ENCODE measurements at places on chromosomes 3 and 15.

- no peak for DNase-seq
These were observed 52.8 kb upstream of the UTS2B start for GRCh38 chr3:191383124-191383523.

GRCh38 chr3:65004306-65004705 is 316.5 kb upstream of the ADAMTS9 start:
- no peak for DNase-seq

GRCh38 chr3:185992831-185993374 is 55.1 kb upstream of the TRA2B start:
- DNase-seq, result no peak

DNA sequence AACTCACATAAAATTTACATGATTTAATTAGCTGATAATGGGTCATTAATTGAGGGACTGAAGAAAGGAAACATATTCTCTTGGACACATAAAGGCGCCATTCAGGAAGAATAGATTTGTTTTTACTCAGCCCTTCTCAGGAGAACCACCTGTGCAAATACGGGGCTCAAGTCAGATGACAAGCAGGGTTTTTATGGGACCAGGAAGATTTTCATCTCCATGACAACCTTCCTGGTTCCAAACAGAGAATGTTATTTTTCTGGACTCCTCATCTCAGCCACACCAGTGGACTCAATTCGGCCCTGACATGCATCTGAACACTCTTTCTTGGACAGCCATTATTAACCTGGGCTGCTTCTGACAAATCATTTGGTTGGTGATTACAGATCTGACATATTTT is 120.5 kb downstream of the PDZRN3 start:
- no peak for DNase-seq

DNA sequence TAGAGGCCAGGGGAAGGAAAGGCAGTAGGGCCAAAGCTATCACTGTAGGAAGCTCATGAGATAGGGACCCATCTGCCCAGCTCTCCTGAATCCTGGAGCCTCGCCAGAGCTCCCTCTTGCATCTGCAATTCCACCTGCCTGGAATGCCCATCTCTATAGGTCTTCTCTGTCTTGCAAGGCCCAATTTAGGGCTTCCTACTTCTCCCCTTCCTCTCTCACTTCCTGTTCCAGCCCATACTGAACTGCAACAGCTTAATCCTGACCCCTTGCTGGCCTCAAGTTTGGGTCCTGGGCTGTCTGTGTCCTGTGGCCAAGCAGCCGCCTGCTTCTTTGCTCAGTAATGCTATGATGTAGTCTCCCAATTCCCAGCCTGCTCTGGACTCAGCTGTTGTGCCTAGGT is 3.6 kb upstream of the PTPN23 start:
- no peak for DNase-seq

DNA sequence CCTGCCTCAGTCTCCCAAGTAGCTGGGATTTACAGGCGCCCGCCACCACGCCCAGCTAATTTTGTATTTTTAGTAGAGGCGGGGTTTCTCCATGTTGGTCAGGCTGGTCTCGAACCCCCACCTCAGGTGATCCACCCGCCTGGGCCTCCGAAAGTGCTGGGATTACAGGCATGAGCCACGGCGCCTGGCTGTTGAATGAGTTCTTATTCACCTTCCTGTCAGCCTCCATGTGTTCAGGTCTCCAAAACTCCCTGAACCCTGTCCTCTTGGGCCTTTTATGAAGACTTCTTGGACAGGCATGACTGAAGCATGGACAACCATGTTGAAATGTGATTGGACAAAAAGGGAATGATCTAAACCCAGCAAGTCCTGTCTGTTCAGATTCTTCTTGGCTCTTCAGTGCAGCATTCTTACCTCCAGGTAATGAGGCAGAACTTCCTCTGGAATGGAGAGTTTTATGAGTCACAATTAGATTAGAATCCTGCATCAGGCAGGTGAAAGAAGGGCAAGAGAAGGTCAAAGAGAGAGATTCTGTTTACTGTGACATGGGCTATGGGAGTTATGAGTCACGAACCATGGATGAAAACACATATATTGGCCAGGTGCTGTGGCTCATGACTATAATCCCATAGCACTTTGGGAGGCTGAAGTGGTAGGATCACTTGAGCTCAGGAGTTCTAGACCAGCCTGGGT is 23.1 kb upstream of the EIF4A2 start:
- no peak for DNase-seq

- no peak for DNase-seq
These were observed 159.0 kb upstream of the WNT5A start for GRCh38 chr3:55646121-55646520.

- no peak for DNase-seq
These were observed 14.6 kb upstream of the SNRPN start for GRCh38 chr15:24940236-24940635.

DNA sequence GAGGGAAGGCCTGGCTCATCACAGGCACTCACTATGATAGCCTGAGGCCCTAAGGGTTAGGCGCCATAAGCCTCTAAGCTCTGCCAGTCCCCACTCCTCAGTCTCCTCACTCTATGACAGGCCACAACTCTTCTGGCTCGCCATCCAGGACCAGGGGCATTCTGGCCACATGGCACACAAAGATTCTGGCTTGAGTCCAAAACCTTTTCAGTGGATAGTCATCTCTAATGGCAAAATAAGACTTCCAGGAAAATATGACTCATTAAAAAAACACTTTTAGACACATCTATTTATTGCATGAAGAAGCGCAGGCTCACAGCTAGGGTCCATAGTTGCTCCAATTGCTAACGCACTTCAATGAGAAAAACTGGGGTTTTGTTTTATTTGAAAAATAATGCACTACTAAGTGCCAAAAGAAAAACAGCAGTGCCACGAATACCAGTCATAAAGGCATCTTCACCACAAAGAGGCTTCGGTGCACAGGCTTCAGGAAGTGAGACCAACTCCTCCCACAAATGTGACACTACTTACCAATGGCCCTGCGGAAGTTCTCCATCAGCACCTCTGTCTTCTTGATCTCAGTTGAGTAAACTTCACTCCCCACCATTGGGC is 11.1 kb downstream of the RUVBL1 start:
- DNase-seq, result no peak

DNA sequence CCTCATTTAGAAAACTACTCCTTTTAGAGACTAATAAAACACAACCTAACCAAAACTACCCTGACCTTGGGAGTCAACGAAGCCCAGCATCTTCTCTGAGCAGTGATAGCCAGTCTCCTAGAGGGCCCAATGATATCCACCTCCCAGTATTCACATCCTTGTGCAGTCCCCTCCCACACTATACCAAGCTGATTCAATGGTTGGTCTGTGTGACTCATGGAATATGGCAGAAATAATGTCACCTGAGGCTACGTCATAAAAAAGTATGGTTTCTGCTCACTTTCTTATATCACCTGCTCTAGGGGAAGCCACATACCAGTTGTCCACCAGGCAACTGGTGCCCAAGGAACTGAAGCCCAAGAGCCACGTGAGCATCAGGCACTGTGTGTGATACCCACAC is 21.4 kb upstream of the USF3 start:
- DNase-seq, result no peak

DNA sequence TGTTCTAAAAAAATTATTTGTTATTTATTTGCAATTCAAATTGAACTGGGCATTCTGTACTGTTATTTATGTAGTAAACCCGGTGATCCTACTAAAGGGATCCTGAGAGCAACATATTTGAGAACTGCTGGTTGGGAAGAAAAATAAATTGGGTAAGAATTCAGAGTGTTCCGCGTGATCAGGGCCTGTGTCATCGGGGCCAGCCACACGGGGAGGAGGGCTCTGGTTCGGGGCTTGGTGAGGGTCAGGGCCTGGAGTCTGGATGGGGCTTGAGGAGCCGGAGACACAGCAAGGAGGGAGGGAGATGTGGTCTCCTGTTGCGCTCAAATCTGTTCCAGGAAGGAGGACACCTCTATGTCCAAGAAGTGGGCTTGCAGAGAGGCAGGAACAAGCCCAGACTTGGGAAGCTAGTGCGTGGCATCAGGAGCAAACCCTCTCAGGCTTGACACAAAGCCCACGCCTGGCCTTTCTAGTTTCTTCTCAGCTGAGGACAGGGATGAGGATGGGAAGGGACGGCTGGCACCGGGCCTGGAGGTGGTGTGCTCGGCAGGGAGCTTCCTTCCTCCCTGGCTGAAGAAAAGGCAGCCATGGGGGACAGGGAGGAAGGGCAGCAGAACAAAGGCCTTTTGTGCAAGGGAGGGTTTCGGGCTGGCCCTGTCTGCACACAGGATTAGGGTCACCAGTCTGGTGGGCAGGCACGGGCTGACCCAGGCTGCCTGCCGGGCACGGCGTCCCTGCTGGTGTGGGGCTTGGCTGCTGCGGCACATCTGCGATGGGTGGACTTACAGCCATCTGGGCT is 22.9 kb upstream of the FBLN2 start:
- DNase-seq, result no peak

- no peak for DNase-seq
These were observed 82.0 kb upstream of the LRIG1 start for GRCh38 chr3:66582721-66583423.

GRCh38 chr15:80698676-80699075 is 3.6 kb downstream of the ABHD17C start:
- DNase-seq, result no peak

DNA sequence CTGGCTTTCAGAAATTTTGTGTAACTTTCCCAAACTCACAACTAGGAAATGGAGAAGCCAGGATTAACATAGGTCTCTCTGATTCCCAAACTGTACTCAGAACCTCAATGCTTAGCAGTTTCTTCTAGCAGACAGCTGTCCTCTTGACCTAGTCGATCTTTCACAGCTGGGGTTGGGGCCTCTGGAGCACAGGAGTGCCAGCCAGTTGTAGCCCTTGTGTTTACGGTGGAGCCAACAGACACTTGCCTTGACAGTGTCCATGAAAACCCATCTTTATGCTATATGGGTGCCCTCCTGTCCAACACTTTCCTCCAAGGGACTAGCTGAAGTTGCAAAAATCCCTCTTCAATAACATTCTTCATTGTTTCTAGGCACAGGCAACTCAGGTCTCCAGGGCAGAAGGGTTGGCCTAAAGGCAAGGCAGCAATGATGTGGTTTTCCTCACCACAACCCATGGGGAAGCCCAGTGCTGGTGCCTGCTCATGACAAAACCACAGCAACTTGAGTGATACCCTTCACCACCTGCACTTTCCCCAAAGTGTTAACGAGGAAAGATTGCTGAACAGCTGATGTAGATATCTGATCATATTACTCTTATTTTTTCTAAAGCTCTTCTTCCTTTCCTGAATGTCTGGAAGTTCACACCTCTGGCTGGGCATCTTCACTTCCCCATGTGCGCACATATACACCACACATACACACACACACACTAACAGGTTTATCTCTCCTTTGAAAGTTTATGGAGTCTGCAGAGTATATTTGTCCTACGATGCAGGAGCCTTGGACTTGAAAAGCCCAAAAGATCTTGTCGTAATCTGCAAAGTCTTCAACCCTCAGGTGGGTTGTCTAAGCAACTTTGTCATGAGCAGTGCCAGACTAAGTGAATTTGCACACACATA is 11.0 kb upstream of the KNG1 start:
- no peak for DNase-seq

DNA sequence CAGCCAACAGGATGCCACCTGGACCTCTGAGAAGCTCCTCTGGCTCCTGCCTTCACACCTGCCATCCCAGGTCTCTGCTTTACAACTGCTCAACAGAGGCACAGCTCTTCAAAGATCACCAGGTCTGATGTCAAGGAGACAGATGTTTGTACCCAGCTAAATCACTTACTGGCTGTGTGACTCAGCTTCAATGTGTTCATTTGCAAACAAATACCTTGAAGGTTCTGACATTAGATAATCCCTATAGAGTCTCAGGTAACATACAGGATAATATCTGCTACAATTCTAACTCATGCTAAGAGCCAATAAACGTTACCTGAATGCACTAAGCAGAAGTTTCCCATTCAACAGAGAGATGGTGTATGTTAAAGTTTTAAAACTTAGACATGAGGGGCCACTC is 163.4 kb upstream of the IGF1R start:
- DNase-seq, result no peak

DNA sequence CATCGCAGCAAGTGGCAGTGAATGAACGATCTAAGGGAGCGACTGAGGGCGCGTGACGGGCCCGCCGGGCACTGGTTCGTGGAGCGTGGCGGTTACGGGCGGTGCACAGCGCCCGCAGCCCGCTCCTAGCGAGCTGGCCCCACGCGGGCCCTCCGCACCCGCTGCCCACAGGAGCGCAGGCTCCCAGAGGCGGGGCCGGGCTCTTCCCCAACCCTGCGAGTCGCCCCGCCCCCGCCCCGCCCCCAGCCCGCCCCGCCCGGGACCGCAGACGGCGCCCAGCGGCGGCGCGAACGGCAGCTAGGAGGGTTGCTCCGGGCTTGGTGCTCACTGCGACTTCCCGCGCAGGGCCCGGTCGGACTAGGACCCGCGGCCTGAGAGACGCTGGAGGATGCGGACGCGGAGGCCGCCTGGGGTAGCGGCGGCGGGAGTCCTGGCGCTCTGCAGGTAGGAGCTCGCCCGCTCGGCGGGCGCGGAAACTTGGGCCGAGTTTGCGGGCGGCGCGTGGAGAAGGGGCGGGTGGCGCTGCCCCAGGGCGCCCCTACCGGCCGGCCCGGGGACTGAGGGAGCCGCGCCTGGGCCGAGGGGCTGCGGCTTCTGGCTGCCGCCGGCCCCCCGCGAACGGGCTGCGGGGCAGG is at the start of gene C15orf39:
Gene C15orf39 (plus strand): TSS at position 267 of the 635 bp plus-strand sequence. CDS start 4,167 bp downstream, outside the sequence.
- no peak for DNase-seq

DNA sequence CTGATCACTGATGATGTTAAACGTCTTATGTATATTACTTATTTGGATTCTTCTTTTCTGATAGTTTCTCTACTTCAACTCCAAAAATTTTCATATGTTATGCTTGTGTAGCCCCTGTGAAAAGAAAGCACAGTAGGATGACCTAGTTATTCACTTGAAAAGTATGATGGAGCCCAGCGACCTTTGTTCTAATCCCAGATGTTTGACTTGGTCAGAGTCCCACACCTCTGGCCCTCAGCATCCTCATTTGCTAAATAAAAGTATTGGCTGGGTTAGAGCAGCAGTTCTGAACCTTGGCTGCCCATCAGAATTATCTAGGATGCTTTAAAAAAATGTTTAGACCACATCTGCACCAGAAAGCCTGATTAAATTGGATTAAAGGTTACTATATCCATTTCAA is 173.7 kb downstream of the ATG7 start:
- DNase-seq, result no peak

- DNase-seq, result no peak
These were observed 100.7 kb upstream of the SCN10A start for GRCh38 chr3:38916706-38917105.

DNA sequence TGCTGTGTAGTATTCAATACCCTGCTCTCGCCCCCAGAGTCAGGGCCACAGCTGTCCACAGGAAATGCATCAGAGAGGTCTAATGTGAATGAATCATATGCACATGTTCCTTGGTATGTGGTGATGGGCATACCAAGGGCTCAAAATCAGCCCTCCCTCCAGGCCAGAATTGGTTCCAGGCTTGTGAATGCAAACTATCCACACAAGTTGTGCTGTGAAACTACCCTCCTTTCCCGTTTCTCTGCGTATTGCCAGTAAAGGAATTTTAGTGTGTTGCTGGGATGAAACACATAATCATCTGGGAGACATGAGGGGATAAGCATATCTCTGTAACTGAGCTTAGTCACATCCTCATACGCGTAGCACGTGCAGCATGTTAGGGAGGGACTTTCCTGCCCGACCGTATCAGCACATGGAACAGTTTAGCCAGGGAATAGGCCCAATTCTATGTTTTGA is 9.2 kb upstream of the MME start:
- no peak for DNase-seq

GRCh38 chr3:187783098-187783497 is 37.8 kb upstream of the BCL6 start:
- no peak for DNase-seq

Measured in cortex of kidney (tissue), 1 donor.